ENCODE measurements at places on chromosomes 5 and 9.

DNA sequence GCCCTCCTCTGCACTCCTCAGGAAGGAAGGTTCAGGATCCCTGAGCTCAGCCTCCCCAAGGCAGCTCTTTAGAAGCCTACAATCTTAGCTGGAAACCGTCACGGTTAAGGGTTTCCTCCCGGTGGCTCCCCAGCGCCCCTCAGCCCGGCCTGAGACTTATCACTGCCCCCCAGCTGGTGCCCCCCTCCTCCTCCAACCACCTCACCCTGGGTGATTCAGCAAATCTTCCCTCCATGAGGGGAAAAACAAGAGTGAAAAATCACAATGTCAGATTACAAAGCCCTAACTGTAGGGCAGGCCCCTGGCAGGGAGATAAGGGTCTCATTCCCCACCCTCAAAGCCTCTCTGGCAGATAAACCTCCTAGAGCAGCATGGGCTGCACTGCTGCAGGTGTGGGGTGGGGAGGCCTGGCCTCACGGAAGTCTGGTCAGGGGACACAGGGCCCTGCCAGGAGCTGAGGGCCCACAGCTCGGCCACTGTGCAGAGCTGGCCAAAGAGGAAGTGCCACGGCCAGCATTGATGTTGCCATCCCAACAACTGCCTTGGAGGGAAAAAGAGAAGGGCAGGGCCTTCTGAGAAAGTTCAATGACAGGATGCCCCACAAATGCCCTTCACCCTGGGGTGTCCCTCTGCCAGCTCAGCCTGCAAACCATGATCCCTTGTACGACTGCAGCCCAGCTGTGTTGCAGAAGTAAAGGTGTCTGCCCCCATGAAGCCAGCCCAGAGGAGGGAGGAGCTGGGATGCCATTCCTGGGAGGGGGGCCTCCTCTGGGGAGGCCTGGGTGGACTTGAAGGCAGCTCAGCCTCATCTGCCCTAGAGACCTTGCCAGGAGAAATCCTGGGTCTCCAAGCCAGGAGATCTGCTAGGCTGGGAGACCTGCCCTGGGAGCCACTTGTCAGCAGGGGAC is 25.9 kb downstream of the GFI1B start:
- no peak for DNase-seq

DNA sequence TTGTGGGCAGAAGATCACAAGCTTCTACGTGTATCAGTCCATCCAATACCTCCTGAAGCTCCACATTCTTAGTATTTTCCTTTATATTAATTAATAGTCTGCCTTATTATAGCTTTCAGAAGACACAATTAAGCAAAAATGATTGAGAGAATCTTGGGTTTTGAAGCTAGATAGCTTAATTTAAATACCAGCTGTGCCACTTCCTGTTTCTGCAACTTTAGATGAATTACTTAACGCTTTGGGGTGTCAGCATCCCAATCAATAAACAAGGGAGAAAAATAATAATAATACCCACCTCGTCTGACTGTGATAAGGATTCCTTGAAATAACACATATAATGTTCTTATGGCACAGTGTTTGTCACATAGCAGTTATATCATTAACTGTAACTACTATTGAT is 44.7 kb upstream of the HTR4 start:
- DNase-seq, result no peak

DNA sequence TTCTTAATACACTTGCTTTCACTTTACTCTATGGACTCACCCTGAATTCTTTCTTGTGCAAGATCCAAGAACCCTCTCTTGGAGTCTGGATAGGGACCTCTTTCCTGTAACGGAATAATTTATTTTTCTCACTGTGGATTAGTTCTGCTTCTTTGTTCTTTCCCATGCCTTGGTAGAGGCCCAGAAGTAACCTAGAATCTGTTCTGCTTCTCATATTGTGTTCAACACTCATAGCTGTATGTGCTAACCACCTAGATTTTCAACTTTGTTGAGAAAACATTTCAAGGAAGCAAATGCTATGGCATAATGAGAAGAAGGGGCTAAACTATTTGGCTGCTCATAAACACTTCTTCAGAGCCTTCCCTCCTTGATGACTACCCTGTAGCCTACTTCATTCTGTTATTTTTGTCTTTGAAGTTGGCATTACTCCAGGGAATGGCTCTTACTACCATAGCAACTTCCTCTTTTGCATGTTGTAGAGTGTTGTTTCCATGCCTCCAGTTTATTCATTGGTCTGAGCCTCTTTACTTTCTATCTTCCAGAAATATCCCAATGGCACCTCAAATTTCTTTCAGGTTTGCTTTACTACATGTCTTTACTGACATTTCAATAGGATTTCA is 74.3 kb downstream of the KIAA0825 start:
- DNase-seq, result no peak

- DNase-seq, result no peak
Observed at GRCh38 chr9:116232424-116233159, 79.0 kb downstream of the PAPPA start.

- no peak for DNase-seq
Observed at GRCh38 chr9:98903961-98904411, 39.7 kb upstream of the COL15A1 start.

- DNase-seq, result no peak
Observed at GRCh38 chr9:14198841-14199455, 115.0 kb downstream of the NFIB start.

DNA sequence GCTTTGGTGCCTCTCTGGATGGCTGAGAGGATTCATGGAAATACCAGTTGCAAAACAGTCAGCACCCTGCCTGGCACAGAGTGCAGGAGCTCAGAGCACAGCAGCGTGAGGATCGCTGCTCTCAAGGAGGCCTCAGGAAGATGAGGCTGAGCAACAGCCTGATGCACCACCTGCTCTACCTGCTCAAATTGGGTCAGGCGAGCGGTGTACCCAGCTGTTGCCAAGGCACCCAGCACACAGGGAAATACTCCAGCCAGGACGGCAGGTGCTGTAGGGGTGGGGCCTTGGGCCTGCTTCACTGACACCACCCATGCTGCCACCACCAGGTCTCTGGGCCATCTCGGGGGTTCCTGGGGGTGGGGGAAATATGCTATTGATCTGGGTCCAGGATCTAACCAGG is 4.3 kb downstream of the EEIG1 start:
- peak; percentile 26 for DNase-seq

GRCh38 chr9:14245901-14246525 is 67.9 kb downstream of the NFIB start:
- DNase-seq, result no peak

DNA sequence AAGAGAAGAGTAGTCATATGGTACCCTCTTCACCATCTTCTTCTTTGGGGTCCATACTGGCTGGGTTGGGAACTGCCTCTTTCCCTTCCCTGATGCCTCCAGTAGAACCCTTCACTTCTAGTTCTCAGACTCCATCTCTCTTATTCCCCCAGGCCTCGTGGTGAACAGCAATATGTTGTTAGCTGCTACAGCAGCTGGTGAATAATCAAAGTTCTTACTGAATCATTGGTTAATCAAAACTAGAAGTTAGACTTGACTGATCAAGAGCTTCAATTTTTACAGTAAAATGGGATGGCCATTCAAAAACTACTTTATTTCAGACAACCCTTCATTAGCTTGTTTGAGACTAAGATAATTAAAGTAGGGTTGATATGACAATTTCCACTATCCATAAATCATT is 190.9 kb upstream of the GNA14 start:
- DNase-seq, result no peak

DNA sequence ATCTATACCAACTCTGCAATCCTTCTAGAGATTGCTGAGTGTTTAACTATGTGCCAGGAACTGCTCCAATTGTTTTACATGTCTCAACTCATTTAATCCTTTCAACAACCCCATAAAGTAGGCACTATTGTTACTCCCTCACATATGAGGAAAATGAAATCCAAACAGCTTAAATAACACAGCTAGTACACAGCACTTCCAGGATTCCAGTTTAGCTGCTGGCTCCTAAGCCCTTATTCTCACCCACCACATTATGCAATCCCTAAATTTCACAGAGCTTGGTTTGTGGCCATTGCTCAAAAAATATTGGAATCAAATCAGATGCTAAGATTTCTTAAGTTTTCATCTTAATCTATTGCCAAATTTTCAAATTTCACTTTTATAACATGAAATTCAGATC is 84.9 kb downstream of the PRELID2 start:
- no peak for DNase-seq
